ENCODE measurements at places on chromosomes 4 and X.

- DNase-seq: no peak
Measured at GRCh38 chr4:109752525-109752924, 22.7 kb upstream of the PLA2G12A start.

DNA sequence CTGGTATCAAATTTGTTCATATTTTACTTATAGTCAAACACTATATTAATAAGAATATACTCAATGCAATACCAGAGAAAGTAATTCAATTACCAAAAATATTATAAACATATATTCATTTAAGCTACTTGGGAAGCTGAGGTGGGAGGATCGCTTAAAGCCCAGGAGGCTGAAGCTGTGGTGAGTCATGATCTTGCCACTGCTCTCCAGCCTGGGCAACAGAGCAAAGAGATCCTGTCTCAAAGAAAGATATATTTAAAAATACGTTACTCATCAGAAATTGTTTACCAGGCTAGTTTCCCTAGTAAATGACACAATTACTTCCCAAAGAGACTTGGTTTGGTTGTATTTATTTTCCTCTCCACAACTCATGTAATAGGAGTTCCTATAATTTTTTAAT is 433.6 kb downstream of the GASK1B start:
- no peak for DNase-seq

- peak; percentile 19 for DNase-seq
Measured at GRCh38 chrX:115183980-115184379, 5.2 kb upstream of the RBMXL3 start.

- DNase-seq: no peak
Measured at GRCh38 chrX:115013705-115014104, 3.7 kb downstream of the IL13RA2 start.

- no peak for DNase-seq
Measured at GRCh38 chrX:52608961-52609360, 45.7 kb downstream of the SSX7 start.

- no peak for DNase-seq
Measured at GRCh38 chr4:189504220-189504619, 436.5 kb upstream of the FRG1 start.

DNA sequence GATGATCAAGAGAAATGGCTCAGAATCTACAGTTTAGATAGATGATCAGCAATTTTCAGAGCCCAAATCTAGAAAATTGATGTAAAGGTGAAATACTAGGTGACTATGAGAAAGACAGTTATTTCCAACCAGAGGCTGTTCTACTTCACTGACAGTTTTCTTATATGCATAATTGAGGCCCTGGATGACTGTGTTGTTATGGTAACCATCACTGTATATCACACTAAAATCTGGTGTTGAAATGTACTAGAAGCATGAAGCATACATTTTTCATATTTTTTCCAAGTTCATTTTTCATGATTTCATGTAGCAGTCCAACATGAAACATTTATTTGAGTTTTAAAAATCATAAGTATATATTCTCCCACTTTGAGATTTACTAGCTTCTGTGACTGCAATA is 87.4 kb downstream of the ATXN3L start:
- DNase-seq: no peak

GRCh38 chr4:15402974-15403373 is 24.9 kb upstream of the C1QTNF7 start:
- no peak for DNase-seq

DNA sequence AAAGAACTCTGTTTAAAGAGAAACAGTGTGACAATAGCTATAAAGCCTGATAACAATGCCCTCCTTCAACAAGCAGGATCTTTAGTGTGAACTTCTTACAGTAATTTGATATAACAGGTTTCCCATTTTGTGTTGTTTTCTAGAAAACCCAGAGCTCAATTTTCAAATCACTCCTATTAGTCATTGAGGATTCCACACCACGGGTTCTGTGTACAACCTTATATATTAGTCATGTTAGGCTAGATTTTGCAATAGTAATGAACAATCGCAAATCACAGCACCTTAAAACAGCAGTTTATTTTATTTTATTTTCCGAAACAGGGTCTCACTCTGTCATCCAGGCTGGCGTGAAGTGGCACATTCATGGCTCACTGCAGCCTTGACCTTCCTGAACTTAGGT is 1020.9 kb upstream of the INTU start:
- peak; percentile 57 for DNase-seq

DNA sequence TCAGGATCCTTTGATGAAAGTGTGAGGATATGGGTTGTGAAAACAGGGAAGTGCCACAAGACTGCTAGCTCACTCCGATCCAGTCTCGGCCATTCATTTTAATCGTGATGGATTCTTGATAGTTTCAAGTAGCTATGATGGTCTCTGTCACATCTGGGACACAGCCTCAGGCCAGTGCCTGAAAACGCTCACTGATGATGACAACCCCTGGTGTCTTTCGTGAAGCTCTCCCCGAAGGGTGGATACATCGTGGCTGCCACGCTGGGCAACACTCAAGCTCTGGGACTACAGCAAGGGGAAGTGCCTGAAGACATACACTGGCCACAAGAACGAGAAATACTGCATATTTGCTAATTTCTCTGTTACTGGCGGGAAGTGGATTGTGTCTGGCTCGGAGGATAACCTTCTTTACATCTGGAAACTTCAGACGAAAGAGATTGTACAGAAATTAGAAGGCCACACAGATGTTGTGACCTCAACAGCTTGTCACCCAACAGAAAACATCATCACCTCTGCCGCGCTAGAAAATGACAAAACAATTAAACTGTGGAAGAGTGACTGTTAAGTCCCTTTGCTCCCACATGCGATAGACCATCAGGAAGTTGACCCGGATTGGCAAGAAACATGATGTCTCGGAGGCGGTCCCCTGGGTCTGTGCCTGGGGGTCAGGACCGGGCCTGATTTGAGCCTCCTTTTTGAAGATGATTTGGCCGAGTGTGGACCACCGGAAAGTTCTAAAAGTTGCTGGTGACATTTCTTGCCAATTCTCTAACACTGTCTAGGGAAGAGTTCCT is 22.2 kb downstream of the LIAS start:
- DNase-seq: no peak

GRCh38 chr4:25351777-25352416 is 25.2 kb upstream of the ANAPC4 start:
- peak; percentile 77 for DNase-seq

GRCh38 chr4:77203380-77204197 is 46.6 kb downstream of the CCNG2 start:
- DNase-seq: peak; percentile 82

- DNase-seq: peak; percentile 83
Measured at GRCh38 chr4:169810325-169811323, 52.9 kb upstream of the HPF1 start.

- peak; percentile 76 for DNase-seq
Measured at GRCh38 chr4:157045507-157046127, 30.3 kb upstream of the GLRB start.

GRCh38 chr4:18508786-18509185 is 487.2 kb upstream of the LCORL start:
- no peak for DNase-seq

- peak; percentile 17 for DNase-seq
Measured at GRCh38 chr4:71230271-71231128, 108.3 kb upstream of the SLC4A4 start.

GRCh38 chr4:8703857-8704495 is 111.4 kb downstream of the CPZ start:
- no peak for DNase-seq

DNA sequence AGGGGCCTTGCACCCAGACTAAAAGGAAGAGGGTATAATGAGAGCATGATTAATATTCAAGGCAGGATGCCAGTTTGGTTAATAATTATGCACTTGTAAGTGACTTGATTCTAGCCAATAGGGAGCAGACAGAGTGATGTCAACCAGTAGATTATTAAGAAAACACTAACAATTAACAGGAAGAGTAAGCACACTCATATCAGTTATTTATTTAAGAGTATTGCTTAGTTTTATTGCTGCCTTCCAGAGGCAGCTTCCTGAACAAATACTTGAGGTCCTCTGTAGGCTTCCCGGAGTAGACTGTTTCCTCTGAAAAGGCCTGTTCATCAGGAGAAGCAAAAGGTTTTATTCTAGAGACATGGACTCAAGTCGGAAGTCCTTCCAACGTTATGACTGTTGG is 129.1 kb upstream of the AFF2 start:
- no peak for DNase-seq
